Retina (tissue), 1 donor: ENCODE measurements at places on chromosomes 11 and 22.

DNA sequence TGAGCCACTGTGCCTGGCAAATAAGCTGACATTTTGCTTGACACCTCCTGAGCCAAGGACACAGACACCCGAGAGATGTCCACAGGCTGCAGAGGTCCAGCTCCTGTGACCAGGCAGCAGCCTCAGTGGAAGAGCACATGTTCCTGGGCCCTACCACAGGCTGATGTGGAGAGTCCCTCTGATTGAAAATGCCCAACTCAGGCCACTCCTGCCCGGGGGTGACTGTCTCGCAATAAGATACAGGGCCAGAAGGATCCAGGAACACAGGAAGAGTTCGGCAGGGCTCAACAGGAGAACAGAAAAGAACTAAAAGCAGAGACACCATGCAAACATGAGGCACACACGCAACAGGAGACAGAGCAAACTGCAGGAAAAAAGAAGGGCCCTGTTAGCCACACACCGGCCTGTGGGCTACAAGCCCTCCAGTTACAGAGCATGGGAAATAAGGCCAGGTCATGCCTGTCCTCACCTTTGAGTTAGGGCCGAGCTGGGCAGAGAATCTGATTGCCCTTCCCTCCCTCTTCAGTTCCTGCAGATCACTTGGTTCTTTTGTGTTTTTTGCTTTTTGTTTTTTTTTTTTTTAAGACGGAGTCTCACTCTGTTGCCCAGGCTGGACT lies 28.3 kb upstream of the MALAT1 start:
- DNase-seq = no peak

DNA sequence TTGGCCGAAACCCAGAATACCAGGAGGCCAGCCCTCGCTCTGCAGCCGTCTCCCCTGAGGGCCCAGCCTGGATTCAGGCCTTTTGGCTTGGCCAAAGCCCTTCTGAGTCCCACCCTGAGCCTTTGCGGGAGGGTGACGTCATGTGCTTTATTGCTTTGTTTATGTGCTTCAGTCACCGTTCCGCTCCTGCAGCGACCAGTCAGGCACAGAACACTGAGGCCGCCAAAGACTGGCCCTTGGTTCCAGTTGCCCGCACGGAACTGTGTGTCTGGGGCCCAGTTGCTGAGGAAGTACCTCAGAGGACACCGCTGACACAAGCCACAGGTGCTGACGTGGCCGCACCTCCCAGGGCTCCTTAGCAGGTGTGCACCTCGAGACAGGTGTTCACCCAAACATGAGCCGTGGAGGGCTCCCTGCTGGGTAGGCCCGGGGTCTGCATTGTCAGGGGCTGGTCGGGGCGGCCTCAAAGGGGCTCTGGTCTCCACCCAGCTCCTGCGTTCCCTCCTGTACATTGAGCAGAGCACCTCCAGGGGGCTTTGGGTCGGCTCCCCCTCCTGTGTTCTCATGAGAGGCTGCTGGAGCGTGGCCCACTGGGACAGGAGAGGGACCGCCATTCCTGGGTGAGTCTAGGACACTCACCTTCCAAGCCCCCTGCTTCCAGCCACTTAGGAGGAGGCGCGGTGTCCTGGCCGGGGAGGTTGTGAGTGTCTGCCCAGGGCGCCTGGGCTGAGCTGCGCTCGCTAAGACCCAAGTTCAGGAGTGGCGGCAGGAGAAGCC lies 376.8 kb downstream of the TBC1D22A start:
- DNase-seq = no peak

GRCh38 chr11:105823495-105824033 lies 198.5 kb downstream of the MSANTD4 start:
- DNase-seq = no peak

DNA sequence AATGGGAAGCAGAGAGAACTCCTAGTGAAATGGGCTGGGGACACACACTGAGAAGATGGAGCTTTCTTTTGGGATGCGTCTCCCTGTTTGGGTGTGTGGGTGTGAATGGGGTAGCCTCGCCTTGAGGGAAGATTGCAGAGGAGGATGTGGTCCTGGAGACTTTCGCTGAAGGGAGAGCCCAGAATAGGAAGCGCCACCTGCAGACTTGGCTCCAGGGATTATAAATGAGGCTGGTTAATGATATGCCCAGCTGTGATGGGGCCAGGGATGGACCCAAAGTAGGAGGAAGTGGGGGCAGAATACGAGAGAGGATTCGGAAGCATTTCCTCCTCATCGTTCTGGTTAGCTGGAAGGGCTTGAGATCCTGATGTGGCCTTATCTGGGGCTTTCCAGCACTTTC lies 13.7 kb downstream of the RELT start:
- DNase-seq = peak; percentile 9

GRCh38 chr11:66142370-66143263 lies 72.5 kb downstream of the PACS1 start:
- no peak for DNase-seq

DNA sequence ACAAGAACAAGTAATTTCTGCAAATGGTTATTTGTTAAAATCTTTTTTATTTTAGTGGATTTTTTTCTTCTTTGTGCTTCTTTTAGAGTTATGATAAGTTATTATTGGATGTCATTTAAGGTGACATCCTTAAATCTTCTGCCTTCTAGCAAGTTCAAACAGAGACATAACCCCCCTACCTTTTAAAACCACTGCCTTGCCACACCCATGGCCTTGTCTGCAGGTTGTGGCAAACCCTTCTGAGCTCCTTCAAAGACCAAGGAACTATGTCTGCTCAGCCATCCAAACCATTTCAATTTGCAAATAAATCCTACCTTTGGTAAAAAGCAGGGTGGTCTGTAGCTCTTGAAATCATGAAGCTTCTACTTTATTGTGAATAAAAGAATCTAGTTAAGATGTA lies 241.6 kb downstream of the FAM76B start:
- DNase-seq = no peak

GRCh38 chr22:19607192-19608002 lies 83.2 kb upstream of the CLDN5 start:
- no peak for DNase-seq

GRCh38 chr22:24392218-24392931 lies 35.0 kb upstream of the ADORA2A start:
- DNase-seq = no peak

DNA sequence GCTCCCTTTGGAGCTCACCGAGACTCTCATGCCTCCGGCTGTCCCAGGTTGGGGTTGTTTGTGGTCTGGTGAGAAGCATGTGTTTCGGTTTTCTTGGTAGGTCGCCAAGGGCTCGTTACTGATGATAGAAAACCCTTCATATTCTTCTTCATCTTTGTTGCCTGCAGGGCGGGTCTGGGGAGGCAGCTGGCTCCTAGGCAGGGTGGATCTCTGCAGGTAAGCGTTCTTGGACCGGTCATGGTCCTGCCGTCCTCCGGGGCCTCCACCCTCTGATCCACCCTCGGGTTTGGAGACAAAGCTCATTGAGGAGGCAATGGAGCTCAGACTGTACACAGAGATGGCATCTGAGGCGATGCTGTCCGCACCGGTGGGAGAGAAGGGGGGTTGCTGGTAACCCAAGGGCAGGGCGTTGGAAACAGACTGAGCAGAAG lies 64.3 kb upstream of the PITPNB start:
- no peak for DNase-seq

- no peak for DNase-seq
These were observed 25.0 kb upstream of the SERPIND1 start for GRCh38 chr22:20748731-20749428.

DNA sequence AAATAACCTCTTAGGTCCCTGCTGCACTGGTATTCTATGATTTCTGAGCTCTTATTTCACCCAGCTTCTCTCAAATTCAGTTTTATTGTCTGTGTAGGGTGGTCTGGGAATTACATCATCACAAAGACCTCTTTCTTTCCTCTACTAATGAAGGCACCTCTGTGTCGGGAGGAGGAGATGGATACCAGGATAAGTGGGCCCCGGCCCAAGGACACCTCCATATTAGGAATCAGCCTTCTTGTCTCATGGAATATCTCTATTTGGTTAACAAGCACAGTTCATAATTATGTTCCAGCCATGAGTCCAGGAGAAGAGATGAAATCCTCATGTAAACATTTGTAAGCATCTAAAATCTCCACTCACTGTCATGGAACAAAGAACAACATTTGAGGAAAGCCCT lies 9.4 kb downstream of the PARVA start:
- DNase-seq = no peak

GRCh38 chr22:44049486-44050231 lies 25.6 kb downstream of the PARVB start:
- peak; percentile 61 for DNase-seq

GRCh38 chr22:42369250-42370041 lies 62.8 kb downstream of the NFAM1 start:
- DNase-seq = peak; percentile 79

GRCh38 chr11:114135737-114136151 lies 76.2 kb downstream of the ZBTB16 start:
- DNase-seq = no peak

GRCh38 chr22:33352768-33353167 lies 294.6 kb upstream of the SYN3 start:
- no peak for DNase-seq

- DNase-seq = no peak
These were observed 706 bp upstream of the OR51E1 start for GRCh38 chr11:4643076-4643475.

- DNase-seq = no peak
These were observed 16.3 kb upstream of the RBM4B start for GRCh38 chr11:66694056-66694410.

- DNase-seq = no peak
These were observed 25.0 kb upstream of the GAL start for GRCh38 chr11:68659158-68659921.

- peak; percentile 62 for DNase-seq
These were observed 541 bp downstream of the MICAL2 start for GRCh38 chr11:12110714-12111548.

DNA sequence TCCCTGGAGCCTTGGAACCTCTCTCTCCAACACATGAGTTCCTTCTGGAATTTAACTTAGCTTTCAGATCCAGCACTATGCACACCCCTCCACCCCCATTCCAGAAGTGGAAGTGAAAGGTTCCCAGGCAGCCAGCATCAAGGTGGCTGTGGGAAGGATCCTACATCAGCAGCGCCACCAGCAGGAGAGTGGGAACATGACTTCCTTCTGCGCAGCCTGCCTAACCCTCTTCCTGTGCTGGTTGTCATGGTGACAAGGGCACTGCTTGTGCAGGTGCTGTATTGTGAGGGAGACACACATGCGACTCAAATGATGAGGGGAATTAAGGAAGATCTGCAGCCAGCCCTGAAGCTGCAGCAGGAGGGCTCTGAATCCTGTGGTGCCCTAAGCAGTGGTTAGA lies 904.5 kb upstream of the API5 start:
- DNase-seq = peak; percentile 89

GRCh38 chr11:95512682-95513081 lies 276.9 kb downstream of the FAM76B start:
- DNase-seq = no peak

GRCh38 chr22:23591846-23592245 lies 11.8 kb upstream of the IGLL1 start:
- no peak for DNase-seq

- DNase-seq = no peak
These were observed 1268.8 kb upstream of the CNTN5 start for GRCh38 chr11:97751952-97752351.

GRCh38 chr11:79430280-79430679 lies 10.6 kb downstream of the TENM4 start:
- no peak for DNase-seq

DNA sequence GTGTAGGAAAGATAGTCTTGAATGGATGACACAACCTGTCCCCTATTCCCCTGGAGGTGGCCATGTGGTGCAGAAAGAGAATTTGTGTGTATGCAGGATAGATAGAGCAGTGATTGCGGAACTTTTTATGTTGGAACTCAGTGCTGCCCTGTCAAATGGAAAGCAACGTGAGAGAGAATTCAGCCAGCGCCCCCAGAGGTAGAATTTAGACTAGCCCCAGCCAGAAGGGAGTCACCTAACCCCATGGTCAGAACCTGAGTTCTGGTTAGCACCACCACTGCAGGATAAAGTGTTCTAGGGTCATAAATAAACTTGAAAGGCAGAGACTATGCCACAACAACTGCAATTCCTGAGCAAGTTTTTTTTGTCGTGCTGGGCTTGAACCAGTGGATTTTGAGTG lies 152.9 kb upstream of the GRIA4 start:
- no peak for DNase-seq

DNA sequence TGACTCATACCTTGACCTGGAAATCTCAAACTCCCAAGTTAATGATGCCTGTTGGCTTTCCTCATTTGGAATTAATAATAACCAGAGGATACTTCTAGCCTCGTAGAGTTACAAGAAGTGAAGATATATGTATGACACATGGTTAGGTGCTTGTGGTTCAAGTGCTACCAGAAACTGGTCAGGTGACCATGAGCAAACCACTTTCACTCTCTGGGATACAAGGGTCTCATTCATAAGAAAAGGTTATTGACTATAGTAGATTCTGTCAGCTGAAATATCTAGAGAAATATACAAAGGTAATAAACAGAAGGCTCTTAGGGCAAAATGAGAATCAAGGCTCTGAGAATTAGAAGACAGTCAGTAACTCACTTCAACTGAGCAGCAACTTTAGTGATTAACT lies 233.3 kb downstream of the KCNA4 start:
- no peak for DNase-seq

- DNase-seq = peak; percentile 51
These were observed 34.4 kb upstream of the SORL1-AS1 start for GRCh38 chr11:121487191-121487590.

GRCh38 chr22:20015971-20016733 lies 471 bp downstream of the ARVCF start:
- DNase-seq = peak; percentile 70

- peak; percentile 83 for DNase-seq
These were observed 399.5 kb downstream of the BUD13 start for GRCh38 chr11:116373104-116373944.

GRCh38 chr22:24068717-24069297 lies 57.7 kb downstream of the CABIN1 start:
- DNase-seq = no peak

DNA sequence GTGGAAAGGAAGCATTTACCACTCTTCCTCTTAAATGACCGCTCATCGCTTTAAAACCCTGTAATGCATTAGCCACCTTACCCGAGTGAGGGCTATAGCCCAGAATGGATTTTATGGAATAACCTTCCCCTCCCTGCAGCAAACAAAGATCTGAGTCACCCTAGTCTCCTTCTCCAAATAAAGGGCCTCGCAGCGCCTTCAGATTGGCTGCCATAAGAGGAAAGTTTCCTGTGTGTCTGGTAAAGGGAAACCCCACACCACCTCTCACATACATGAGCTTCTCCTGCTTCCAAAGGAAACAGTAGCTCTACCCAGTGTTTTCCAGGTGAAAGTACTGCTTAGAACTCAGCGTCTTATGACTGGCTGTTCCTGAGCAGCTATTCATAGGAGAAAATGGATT lies 47.8 kb downstream of the PPP2R1B start:
- DNase-seq = no peak

DNA sequence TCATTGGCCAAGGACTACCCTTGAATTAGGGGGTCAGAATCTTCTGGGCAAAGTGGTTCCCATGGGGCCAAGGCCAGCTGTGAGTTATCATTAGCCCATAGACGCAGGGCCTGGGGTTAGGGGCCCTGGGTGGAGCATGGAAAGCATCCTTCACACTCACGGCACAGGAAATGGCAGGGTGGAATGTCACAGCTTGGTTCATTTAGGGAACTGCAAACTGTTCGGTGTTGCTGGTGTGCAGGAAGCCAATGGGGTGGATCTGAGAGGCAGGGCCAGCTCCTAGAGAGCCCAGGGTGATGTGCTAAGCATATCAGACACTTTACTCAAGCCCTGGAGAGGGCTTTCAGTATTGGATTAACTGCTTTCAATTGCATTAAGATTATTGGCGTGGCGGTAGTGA lies 42.9 kb downstream of the TECTA start:
- no peak for DNase-seq
